Stimulated activated CD8-positive, alpha-beta memory T cell treated with anti-CD3 and anti-CD28 coated beads, Interleukin-4, amount 100 ng/mL, for 4 hours (primary cell): ENCODE measurements at places on chromosomes 11 and 22.

DNA sequence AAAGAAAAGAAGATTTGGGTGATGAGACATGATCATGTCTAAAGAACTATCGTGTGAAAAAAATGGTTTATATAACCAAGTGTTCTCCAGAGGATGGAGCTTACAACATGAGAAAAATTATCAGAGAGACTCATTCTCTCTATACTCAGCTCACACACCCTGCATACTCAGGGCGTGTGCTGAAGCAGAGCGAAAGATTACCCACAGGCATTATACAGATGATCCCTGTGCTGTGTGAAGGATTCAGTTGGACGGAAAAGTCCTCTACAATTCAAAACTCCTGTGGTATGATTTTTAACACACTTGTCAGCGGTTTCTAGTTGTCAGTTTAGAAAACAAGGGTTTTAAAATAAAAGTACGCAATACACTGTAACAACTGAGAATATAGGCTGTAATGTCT is 267.3 kb downstream of the DLG2 start:
- DNase-seq = no peak

DNA sequence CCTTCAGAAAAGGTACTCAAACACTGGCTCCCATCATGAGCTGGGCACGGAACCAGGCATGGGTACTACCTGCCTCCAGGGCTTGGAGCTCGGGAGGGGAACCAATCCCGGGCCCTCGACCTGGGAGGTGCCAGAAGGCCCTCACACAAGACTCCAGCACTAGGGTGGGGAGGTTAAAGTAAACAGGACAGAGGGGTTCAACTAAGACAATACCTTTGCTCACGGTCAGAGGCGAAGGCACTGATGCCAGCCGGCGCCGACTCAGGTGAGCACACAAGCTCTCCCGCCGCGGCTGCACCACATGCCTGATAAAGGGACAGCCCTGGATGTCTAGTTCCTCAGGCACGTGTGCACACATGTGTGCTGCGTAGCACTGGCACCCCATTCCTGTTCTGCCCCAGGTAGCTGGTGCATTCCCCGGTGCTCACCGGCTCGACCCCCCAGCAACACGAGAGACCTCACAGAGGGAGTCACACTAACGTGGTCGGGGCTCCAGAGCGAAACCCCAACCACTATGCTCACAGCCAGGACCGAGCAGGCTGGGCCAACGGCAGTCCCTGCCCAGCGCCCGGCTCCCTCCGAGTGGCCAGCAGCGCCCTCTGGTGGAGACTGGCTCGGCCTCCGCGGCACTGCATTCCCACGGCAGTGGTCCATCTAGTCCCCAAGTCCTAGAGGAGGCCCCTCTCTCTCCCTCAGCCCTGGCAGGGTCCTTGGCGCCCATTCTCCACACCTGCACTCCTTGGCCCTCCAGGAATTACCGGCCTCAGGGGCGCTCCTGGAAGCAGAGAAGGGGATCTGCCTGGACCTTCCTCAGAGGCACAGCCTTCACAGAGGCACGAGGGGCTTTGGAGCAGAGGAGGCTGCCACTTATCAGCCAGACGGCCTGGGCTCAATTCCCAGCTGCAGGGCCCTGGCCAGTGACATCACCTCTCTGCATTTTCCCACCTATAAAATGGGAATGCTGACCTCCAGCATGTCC is 28.8 kb upstream of the MOB2 start:
- peak; percentile 50 for DNase-seq

- DNase-seq = no peak
These were observed 29.1 kb downstream of the LIMK2 start for GRCh38 chr22:31241200-31241599.

- DNase-seq = no peak
These were observed 1.2 kb downstream of the ATXN10 start for GRCh38 chr22:45672564-45673481.

DNA sequence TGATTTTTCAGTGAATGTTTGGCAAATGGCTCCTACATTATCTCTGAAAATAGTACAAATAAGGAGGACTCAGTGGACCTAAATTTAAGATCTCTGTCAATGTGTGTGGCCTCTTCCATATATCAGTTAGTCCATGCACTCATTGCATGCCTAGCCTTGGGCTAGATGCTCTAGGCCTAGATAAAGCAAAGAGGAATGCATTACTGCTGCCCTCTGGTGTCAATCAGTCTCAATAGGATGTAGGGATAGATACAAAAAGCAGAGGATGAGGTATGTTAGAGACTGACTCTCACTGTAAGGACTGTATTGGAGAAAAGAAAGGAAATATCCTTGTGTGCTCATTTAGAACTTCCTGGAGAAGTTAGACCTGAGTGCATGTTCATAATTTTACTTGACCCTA is 42.0 kb downstream of the MS4A2 start:
- no peak for DNase-seq

DNA sequence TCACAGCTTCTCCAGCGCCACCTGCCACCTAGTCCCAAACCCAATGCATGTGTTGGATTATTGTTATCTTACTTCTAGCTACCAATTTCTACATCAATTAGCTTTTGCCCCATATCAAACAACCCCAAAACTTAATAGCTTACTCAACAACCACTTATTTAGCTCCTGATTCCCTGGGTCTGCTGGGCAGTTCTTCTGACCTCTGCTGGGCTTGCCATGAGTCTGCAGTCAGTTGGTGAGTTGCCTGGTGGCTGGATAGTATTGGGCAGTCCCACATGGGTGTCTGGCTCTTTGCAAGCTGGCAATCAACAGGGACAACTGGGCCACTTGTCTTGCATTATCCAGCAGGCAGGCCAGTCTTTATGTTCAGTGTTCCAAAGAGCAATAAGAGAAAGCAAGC is 13.6 kb upstream of the MS4A15 start:
- no peak for DNase-seq

DNA sequence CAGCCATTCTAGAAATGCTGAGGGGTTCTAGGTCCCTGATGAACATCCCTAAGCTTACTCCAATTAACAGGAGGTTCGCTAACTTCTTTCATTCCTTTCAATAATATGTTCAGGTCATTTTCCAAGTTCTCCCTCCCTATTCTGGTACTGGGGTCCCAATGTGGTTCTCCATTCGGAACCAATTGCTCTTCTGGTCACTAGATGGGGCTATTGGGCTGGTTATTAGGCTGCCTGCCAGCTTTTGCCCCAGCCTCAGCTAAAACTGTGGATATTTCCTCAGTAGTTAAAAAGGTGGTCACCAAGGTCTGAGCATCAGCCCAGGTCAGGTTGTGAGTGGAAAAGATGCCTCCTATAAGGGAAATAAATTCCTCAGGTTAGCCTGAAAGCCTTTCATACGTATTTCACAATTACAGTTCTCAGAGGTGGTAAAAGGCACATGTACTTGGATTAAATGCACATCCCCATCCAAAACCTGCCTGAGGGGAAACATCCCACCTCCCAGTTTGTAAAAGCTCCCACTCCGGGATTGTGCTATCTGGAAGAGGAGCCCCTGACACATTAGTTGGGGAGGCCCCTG is 161.1 kb upstream of the CCDC179 start:
- DNase-seq = no peak

DNA sequence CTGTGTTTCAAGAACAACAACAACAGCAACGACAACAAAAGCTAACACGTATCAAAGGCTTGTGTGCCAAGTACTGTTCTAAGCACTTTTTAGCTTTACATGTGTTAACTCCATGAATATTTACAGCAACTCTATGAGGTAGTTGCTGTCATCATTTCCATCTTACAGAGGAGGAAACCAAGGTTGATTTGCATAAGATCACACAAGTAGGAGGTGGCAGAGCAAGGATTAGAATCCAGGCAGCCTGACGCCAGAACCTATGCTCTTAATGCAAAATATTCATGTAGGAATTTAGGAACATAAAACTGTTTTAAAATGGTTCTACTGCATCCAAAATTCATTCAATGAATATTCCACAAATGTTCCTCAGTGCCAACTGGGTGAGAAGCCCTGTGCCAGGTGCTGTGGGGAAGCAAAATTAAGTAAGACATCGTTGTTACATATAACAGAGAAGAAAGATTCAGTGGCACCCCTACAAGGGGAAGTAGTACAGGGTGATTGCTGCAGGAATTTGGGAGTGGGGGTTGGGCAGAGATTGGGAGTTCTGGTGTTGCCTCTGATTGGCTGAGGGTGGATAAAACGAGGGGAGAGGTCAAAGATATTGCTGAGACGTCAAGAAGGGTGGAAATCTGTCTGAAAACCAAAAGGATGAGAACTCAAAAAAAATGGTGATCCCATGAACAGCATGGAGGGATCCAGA is 86.1 kb upstream of the ARHGAP20 start:
- no peak for DNase-seq

DNA sequence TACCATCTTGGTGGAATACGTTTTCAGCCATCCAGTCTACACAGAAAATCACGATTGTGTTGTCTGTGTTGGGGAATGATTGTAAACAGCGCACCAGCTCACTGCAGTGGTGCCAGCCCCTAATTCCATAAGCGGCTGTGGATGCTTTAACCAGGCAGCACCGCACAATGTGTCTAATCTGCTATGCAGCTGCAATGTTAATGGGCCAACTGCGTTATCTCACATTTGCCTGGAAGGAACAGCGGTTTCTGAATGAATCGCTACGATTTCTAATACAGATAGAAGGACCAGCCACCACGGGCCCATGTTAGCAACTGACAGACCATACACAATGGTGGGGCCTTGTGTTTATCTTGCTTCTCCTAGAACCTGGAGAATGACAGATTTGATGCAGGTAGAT is 384.5 kb upstream of the KIRREL3 start:
- no peak for DNase-seq
